ENCODE measurements at places on chromosomes 4 and X. TPM values are rescaled to one million over a fixed set of nuclear protein-coding genes. Genes with fewer than 3 reads are reported as not detected.

DNA sequence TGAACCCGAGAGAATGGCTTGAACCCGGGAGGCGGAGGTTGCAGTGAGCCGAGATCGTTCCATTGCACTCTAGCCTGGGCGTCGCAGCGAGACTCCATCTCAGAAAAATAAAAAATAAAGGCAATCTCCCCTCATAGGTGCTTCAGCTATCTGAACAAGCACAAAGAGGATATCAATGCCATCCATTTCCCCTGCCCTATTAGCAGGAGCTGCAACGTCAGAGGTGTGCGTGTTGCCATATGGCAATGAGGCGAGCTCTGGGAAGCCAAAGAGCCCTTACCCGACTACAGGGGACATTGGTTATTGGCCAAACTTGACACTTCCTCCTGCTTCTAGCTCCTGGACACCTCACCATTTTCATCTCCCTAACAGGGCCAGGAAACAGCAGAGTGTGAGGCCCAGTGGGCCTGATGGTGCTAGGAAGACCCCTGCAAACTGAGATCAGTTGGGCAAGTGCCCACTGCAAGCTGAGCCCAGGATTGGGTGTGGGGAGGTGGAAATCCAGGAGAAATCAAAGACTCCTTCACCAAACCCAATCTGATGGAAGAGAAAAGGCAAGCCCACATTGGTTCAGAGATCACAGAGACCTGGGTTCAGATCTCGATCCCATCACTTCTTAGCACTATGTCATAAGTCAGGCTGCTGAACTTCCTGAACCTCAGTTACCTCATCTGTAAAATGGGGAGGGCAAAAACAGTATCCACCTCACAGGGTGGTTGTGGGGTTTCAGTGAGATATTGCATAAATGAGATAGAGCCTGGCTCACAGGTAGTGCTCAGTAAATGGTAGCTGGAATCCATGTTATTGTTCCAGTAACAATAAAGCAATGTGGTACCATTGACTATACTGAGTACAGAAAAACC lies 21.2 kb downstream of the SLC25A5 start:
- no peak for DNase-seq

DNA sequence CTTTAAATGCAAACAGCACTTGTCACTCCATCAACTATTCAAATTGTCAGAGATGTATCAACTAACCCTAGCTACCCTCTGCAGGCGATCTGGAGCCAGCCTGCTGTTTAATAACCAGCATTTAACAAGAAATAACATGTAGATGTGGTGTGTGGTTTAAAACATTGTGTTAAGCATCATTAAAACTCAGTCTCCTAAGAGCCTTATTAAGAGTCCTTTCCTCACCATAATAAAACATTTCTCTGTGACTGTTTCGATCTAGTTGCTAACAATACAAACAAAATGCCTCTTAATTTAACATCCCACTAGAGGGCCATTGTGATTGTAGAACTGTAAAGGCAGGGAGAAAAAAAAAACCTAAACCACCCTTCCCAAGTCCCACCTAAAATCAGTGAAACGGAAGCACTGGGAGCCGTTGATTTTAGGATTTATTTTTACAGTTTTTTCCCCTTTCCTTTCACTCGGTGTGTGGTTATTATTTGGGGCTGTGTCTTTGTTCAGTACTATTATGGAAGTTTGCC lies 708.6 kb downstream of the C4orf33 start:
- DNase-seq = peak; percentile 9

CXCL13 gene
- total RNA-seq = not detected

AADAT gene
- 24.2 TPM for total RNA-seq

GRCh38 chr4:44342800-44343199 lies 105.8 kb downstream of the KCTD8 start:
- DNase-seq = no peak

All from neural progenitor cell (in vitro differentiated cells).